ENCODE measurements at places on chromosomes 4 and X.

GRCh38 chrX:70313503-70313902 lies 23.6 kb downstream of the KIF4A start:
- no peak for DNase-seq

DNA sequence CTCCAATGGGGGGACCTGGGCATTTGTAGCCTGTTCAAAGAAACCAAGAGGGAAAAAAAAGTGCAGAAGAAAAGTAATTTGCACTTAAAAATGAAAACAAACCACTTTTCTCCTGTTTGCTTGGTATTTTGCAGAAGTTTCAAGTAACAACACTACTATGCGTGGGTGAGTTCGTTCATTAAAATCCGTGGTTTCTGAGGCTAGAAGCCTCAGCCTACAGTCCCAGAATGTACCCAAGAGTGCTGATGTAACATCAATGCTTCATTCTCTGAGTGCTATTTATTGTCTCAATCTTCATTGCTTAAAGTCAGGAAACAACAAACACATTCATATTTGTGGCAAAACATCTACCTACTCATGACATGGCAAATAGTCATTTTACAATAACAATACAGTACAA lies 29.2 kb downstream of the LGI2 start:
- no peak for DNase-seq

DNA sequence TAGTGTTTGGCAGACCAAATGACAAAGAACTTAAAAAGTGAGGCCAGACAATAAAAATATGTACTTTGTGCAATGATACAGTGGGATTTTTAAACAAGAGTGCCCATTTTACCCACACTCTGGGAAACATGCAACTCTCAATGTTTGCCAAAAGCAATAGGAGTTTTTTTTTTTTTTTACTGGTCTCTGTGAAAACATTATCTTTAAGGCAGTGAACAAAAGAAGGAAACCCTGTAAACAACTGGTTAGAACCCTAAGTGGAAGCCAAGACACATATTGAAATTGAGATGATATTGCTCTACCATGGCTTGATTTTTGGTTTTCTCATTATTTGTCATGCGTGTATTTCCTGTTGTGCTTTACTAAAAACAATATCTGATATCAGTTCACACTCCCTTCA lies 67.2 kb upstream of the PPP3CA start:
- DNase-seq, result no peak

DNA sequence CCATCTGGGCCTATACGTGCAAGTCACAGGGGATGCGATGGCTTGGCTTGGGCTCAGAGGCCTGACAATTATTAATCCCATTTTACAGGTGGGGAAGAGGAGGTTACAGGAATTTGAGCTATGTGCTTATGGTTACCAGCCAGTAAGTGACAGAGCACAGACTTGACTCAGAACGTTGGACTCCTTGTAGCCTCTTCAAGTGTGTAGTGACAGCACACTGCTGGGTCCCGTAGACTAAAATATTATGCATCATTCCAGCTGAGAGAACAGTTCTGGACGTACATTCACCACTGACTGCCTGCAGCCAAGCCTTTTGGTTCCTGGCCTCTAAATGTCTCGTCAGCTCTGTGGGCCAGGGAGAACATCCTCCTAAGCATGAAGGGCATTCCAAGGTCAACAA lies 314.5 kb downstream of the GPAT3 start:
- no peak for DNase-seq

- DNase-seq, result peak; percentile 58
These were observed 25.9 kb downstream of the PKD2 start for GRCh38 chr4:88033309-88033708.

- DNase-seq, result no peak
These were observed 27.3 kb upstream of the SORBS2 start for GRCh38 chr4:185839194-185839712.

DNA sequence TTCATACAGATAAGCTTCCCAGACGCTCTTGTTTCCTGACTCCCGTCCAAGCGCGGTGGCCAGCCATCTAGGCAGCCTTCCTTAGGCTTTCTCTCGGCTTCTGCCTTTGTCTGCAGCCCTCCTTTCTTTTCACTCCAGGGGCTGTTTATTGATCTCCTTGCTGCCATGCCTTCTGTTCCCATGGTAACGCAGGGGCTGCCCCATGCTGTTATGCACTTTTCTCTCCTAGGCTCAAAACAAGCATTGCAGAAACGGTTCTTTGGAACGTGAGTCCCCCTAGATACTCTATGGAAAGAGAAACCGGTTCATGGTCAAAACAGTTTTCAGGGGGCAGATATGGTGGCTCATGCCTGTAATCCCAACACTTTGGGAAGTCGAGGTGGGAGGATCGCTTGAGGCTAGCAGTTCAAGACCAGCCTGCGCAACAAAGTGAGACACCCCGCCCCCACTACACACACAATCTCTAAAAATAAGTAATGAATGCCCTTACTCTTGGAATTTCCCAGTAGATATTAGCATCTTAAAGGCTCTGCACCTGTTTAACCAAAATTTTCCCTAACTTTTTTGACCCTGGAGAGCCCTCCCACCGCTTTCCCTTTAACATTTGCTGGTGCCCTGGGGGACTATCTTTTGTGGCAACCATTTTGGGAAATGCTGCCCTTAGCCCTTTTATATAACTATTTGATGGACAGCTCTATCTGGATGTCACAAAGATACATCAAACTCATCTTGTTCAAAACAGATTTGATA lies 53.9 kb upstream of the ZNF157 start:
- DNase-seq, result no peak

DNA sequence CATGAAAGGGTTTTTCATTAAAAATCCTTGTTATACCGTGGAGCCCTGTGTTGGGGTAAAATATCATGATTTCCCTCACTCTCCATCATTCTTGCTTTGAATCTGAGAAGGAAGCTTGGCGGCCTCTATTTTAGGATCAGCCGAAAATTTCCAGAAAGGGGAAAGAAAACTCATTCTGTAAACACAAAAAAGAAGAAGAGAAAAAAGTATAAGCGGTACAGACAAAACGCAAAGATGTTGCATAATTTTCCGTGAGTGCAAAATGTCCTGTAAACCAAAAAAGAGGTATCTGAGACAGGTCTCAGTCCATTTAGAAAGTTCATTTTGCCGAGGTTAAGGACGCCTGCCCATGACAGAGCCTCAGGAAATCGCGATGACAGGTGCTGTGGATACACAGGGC lies 5.3 kb downstream of the CSF2RA start:
- DNase-seq, result no peak

DNA sequence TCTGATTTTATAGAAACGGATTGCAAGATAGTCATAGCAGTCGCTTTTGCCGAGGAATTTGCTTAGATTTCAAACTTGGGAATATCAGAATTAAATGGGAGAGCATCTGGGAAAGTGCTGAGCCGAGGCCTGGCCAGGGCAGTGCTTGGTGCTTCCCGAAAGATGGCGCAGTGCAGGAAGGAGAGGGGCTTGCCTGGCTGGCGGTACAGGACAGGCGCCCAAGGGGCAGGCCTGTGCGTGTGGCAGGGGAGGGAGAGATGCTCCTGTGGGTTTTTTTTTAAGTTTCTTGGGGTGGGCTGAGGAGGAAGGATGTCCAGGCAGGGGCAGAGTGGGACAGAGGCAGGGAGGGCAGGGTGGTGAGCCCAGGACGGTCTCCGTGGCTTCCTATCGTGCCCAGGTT lies 241.1 kb downstream of the AFAP1 start:
- DNase-seq, result no peak

Data from CD4-positive, alpha-beta T cell treated with Interleukin-4 for 4 hours (primary cell).